HEK293T (cell line): ENCODE measurements at places on chromosomes 13 and 19.
A peak's percentile ranks its signal among the peaks of the same experiment; 100 is the strongest.

DNA sequence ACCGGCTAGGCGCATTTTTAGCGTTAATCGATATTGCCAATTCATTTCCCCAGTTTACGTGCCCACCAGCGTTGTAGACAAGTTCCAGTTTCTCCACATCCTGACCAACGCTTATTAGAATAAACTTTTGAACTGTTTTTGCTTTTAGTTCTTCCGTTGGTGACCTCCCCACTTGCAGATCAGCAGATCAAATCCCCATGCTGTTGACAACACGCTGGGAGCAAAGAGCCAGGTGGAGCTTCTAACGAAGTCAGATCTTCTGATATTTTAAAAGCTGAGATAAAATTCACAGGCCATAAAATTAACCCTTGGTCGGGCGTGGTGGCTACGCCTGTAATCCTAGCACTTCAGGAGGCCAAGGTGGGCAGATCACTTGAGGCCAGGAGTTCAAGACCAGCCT, 21.2 kb downstream of the RCN3 start:
- DNase-seq: no peak

- no peak for DNase-seq
These were observed 25.2 kb downstream of the IPO5 start for GRCh38 chr13:97978651-97979050.

DNA sequence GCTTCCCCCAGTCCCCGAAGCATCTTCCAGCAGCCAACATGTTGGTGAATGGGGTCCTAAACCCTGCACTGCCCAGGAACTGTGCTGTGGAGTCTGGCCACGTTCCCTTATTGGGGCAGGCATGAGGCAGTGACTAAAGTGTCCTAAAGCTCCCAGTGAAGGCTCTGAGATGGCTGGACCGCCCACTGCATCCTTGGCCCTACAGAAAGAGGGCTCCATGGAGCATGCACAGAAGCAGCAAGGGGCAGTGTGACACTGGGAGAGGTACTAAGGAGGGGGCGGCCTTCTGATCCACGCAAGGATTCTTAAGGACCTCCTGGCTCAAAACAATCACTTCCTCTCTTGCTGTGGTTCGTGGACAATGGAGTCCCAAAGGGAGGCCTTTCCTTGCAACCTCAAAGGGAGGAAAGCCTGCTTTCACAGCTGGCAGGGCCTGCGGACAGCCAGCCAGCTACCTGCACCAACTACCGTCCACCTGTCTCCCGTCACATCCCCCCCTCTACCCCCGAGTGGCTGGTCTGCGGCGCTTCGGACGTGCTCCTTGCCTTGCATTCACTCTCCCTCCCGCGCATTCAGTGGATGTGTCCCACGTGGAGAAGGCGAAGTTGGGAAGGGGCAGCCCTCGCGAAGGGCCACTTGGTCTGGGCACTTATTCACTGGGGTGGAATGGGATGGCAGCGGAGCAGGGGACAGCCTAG, 63.9 kb upstream of the STARD13 start:
- DNase-seq: peak; percentile 34

GRCh38 chr19:41776700-41777099, 19.7 kb upstream of the CEACAM3 start:
- DNase-seq: no peak

DNA sequence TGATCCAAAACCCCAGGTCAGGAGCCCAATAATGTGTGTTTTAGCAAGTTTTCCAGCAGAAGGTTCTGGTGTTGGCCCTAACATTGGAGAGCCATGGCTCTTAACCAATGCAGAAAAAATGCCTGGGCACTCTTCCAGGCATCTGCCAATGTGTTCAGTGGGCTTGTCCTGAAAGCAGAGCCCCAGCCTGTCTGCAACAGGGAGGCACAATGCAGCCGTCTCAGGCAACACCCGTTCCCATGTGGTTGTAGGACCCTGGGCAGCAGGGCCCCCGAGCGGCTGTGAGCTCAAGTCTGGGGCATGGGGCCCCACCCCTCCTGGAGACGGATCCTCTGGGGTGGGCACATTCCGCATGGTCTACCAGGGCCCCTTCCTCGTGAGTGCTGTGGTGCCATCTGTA, 58.1 kb upstream of the SIAH3 start:
- no peak for DNase-seq

DNA sequence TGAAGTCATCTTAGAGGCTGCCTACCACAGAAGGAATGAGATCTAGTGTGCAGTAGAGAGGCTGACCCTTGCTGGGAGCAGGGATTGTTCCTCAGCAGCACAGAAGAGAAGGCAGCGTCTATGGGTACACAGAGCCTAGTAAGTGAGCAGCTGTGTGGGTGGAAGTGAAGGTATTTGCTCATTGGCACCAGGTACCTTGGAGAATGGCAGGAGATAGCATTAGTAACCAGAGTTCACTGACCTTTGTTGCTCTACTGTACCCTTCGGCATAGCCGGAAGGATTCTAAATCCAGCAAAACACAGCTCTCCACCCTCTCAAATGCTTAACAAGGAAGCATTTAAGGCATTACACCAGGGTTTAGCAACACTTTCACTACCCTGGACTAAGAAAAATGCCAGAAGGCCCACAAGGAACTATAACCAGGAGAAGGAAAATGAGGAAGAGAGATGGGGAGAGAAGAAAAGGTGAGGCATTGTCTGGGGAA, 12.3 kb downstream of the SOX21 start:
- no peak for DNase-seq

- DNase-seq: no peak
These were observed 73.8 kb downstream of the TRPM4 start for GRCh38 chr19:49231389-49231788.

- DNase-seq: no peak
These were observed 2.2 kb downstream of the CERS1 start for GRCh38 chr19:18893587-18894253.

DNA sequence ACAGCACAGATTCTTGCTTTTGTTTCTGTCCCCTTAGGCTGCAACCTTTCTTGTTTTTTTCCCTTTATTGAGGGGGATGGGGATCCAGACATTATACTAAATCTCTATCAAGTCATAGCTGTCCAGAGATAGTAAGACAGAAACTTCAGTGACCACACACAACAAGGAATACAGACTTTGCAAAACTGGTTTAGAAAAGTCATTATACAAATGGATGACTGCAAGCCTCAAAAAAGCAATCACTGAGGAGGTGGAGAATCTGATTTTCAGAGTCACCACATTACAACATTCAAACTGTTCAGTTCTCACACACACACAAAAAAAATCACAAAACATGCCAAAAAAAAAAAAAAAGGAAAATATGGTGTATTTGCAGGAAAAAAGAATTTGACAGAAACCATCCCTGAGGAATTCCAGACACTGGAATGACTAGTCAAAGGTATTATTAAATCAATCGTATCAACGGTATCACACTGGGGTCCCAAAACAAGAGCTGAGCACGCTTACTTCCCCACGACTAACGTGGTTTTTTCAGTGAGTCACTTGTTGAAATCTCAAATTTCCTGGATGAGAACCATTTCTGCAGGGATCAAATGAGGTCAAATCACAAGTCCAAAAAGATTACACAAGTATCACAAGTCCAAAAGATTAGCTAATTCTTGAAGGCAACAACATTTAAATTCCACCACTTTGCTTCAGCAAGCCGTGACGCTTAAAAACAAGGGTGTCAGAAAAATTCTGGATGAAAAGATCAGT, 41.2 kb downstream of the USP12 start:
- no peak for DNase-seq

GRCh38 chr13:101452519-101453485, at the start of gene ITGBL1:
Gene ITGBL1 (plus strand): TSS chr13:101452675. CDS start chr13:101452834, 159 bp downstream.
- DNase-seq: no peak

DNA sequence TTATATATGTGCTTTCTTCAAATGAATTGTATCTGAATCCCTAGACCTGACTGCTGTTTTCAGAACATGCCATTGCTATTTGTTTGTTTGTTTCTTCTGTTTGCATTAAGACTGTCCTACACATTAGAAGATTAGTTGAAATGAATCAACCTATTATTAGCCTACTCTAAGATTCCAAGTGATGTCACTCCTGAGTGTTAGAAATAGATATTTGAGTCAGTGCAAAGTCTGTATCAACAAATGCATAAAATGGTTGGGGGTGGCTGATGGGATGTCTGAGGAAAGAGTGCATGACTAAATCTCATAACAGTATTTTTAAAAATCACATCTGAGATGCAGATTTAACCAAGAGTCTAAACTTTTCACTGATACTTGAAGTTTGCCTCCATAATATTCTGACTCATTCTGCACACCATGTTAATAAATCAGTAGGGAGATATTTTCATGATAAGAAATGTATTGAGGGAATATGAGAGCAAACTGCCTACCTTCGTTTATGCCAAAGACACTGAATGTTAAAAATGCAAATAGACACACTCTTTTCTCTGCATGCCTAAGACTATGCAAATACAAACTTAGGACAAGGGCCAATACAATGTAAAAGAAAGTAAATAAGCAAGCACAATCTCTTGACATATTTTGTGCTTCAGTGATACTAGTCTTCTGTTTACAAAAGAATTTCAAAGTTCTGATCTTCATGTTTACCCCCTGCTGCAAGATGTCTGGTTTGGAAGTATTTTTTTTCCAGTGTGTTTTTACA, 253.3 kb downstream of the LIG4 start:
- DNase-seq: no peak

DNA sequence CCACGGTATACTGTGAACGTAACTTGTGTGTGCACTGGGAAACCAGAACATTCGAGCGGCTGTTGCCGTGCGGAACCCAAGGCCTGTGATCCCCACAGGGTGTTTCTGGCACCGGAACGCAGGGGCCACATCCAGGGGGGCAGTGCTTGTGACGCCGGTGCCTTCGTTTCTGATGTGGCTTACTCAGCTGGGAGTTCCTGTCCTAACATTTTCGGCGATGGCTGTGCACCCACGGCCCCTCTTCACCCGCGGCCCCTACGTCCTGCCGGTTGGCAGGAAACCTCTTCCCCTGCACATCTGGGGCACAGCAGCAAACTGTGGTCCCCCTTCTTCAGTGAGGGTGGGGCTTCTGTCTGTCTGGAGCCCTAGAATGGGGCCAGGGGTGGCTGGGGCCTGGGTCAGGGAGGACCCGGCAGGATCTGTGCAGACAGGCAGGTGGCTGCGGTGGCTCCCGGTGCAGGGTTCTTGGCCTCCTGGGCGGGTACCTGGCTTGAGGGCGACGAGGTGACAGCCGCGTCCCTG, 26.2 kb downstream of the CSNK1G2 start:
- DNase-seq: no peak

DNA sequence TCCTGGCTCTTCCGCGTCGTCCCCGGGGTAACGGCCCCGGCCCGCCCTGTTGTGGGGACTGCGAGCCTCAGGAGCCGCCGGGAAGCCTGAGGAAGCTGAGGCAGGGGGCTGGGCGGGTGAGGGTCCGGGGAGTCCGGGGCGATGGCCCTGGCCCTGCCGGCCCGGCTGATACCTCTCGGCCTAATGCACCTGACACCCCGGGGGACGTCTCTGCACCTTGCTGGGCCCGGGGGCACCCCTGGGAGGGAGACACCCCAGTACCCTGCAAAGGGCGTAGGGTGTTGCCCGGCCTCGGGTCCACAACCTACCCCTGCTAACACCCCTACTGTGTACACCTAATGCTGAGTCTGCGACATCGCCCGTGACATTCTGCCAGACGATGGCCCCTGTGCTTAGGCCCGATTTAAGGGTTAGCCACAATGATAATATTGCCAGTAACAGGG, 410 bp downstream of the PIN1 start:
- DNase-seq: no peak

DNA sequence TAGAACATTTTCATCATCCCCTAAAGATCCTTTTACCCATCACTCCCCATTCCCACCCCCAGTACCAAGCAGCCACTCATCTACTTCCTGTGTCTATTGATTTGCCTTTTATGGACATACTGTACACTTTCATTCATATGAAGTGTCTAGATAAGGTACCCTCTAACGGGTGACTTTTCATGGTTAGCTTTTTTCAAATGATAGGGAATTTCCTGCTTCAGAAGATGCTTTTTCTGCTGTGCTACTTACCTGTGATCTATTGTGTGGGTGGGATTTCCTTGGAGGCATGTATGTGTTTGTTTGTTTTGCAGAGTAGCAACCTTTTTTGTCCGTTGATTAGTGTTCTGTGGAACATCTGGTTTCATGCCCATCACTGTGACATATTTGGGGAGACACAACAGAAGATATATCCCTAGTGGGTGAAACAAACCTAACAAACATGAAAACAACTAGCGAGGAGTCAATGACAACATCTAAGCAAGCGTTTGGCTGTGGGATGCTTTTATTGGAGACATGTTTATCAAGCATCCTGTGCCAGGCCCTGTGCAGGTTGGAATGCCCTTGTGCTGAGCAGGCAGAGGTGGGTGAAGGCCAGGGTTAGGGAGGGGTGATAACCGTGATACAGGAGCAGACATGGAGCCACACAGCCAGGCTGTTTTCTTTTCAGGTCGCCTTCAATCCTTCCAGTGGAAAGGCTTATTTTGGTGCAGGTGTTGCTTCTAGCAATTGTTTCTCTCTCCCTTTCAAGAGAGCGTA, 17.6 kb downstream of the SPINT2 start:
- DNase-seq: no peak

DNA sequence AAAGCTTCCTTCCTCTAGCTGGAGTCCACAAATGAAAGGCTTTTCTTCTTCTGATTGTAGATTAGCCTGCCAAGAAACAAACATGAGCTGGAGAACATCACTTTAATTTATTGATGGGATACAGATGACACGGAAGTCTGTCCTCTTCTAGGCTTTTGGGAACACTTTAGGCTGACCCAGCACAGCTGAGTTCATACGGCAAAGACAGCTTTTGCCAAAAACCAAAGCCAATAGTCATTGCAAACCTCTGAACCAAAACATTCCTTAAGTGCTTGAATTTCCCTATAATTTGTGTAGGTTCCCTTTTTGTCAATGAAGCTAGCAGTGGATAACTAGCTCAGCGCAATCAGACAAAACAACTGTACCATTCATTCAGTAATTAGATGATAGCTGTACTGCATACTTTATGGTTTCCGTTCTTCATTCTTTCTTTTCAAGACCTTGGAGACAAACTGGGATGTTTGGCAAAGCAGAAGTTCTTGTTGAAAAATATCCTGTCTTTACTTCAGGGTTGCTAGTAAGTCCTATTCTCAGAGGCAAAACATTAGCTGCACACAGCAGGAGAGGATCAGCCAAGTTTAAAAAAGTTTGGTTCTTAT, 95.7 kb upstream of the SPRY2 start:
- DNase-seq: no peak

GRCh38 chr13:50276550-50276949, 261.3 kb downstream of the KCNRG start:
- no peak for DNase-seq

GRCh38 chr13:112995395-112996191, 26.6 kb downstream of the MCF2L start:
- no peak for DNase-seq
